T-helper 17 cell (primary cell): ENCODE measurements at places on chromosomes 1 and 21. TPM values are rescaled to one million over a fixed set of nuclear protein-coding genes. Genes with fewer than 3 reads are reported as not detected.

DNA sequence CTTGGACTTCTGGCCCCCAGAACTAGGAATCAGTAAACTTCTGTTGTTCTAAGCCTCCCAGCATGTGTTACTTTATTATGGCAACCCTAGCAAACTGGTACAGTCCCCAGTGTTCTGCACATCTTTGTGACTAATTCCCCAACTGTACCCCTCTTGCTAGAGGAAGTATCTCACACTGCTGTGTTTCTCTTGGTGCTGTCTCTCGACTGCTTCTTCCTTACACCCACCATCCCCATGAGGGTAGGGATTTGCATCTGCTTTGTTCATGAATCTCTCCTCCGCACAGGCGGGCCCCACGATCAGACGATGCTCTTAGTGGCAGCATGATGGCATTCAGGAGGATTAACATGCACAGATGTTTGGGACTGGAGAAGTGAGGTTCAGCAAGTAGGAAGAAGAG is 46.7 kb downstream of the CLIC6 start:
- DNase-seq, result no peak

The LCK gene
- 267 TPM for total RNA-seq

DNA sequence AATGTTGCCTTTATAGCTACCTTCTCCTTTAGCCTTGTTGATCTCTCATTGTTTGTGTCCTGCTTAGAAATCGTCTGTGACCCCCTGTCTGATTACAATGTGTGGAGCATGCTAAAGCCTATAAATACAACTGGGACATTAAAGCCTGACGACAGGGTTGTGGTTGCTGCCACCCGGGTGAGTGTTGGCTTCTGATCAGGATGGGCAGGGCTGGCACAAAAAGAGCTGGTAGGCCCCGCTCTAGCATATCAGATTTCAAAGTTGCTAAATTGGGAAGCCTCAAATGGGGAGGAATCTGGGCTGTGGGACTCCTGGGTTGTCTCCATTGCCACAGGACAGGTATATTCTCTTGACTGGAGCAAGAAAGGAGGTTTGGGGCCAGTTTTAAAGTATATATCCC is 8.4 kb downstream of the NCSTN start:
- no peak for DNase-seq

- no peak for DNase-seq
These were observed 55.8 kb downstream of the FBXO2 start for GRCh38 chr1:11598461-11598860.

The LCE2C gene
- total RNA-seq, result not detected

GRCh38 chr1:29543586-29543985 is 307.3 kb downstream of the PTPRU start:
- DNase-seq, result no peak

The FCMR gene
- total RNA-seq, result 206 TPM

DNA sequence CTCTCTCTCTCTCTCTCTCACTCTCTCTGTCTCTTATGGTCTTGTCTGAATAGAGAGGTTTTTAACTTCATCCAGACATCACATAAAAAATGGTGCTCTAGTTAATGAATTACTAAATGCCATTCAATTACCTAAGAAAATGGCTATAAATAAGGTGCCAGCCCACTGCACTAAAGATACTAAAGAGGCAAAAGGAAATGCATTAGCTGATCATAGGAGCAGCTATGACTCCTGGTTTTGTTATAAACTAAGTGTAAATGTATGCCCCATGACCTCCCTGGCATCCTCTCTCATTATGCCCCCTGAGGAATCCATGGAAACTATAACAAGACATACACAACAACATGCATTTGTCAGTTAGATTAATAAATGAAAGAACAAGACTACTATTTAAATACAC is 57.5 kb upstream of the PDC start:
- no peak for DNase-seq

The AMY1C gene
- not detected for total RNA-seq

The TFF1 gene
- total RNA-seq, result not detected

GRCh38 chr1:169931795-169932231 is 38.1 kb upstream of the SCYL3 start:
- DNase-seq, result no peak

DNA sequence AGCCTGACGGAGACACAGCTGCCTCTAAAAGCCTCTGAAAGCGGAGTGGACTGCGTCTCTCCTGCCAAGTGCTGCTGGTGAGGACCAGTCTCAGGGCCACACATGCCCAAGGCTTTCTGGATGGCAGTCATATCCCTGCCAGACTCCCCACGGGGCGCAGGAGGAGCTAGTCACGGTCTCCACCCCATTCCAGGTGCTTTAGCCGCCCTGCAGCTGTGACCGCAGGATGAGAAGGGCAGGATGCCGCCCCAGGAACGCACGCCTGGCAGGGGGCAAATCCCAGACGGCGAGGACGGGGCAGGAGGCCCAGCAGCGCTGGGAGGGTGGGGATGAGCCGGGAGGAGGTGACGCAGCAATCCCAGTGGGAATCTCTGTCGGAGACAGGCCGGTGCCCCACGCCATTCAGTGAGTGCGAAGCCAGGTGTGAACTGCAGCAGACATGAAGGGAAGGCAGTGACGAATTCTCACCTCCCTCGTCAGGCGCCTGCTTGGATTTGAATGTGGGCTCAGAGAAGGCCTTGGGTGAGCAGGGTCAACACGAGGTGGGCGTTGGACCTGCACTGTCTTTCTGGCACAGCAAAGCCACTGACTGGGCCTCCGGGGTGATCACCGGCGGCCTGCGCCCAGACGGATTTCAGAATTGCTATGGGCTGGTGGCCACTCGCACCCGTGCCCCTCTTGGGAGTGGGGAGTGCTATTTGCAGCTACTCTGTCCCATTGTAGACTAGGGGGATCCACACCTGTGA is 38.5 kb upstream of the SLC19A1 start:
- no peak for DNase-seq

The FAM72B gene
- total RNA-seq, result 0.35 TPM

- no peak for DNase-seq
These were observed 104.1 kb downstream of the DISP1 start for GRCh38 chr1:222918801-222919477.

GRCh38 chr21:41725421-41726031 is 41.3 kb downstream of the RIPK4 start:
- no peak for DNase-seq

The CTSK gene
- total RNA-seq, result 10.4 TPM
